ENCODE measurements at places on chromosomes 2 and 18. TPM values are rescaled to one million over a fixed set of nuclear protein-coding genes. Genes with fewer than 3 reads are reported as not detected.

GRCh38 chr2:226903179-226903578 lies 67.3 kb downstream of the RHBDD1 start:
- H3K4me1 ChIP-seq: peaks cover 9% of the 10 kb centered on the region
- H3K36me3 ChIP-seq: peaks cover 6% of the 10 kb centered on the region
- no peaks in the 10 kb centered on the region for H3K27me3 ChIP-seq
- DNase-seq: no peak
- H3K4me3 ChIP-seq: no peak overlapping the region

- H3K36me3 ChIP-seq: no peaks in the 10 kb centered on the region
- H3K4me3 ChIP-seq: no peak overlapping the region
- DNase-seq: no peak
- H3K27ac ChIP-seq: no peak overlapping the region
- H3K27me3 ChIP-seq: no peaks in the 10 kb centered on the region
- H3K4me1 ChIP-seq: peaks cover 8% of the 10 kb centered on the region
These were observed 2.9 kb upstream of the MRPL44 start for GRCh38 chr2:223954401-223954800.

- no peaks in the 10 kb centered on the region for H3K36me3 ChIP-seq
- H3K4me1 ChIP-seq: no peaks in the 10 kb centered on the region
- no peak overlapping the region for H3K27ac ChIP-seq
- DNase-seq: no peak
- peaks cover 16% of the 10 kb centered on the region for H3K27me3 ChIP-seq
These were observed 72.5 kb upstream of the SERPINE2 start for GRCh38 chr2:224111576-224111975.

DNA sequence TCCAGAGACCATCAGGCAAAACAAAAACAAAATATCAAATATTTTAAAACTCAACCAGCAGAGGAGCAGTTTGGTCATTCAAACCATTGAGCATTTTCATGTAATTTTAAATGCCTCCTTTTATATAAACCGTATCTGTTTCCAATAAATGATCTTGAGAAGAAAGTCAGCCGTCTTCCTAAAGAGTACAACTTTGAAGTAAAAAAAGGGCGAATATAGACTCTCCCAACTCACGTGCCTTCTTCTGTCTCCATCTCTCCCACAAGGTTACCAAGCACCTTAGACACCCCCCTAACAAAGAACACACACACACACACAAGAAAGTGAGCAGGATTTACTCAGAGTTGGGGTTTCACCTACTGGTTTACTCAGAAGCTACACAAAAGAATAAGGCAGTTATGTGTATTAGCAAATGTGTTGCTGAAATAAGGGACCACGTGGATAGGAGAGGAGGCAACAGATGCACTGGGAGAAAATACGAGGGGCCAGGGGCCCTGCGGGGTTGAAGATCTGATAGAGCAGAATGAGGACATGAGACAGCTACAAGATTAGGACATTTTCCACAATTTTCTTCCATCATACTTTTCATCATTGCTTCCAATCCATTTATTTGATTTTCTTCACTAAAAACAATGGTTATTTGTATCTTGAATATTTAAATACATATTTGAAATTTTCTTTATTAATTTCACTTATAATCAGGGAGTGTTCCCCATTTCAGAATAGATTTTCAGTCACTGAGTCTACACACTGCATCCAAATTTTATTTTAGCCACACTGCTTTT lies 45.0 kb downstream of the EVA1A start:
- H3K36me3 ChIP-seq: no peaks in the 10 kb centered on the region
- H3K27ac ChIP-seq: no peak overlapping the region
- no peaks in the 10 kb centered on the region for H3K4me1 ChIP-seq
- peaks cover 12% of the 10 kb centered on the region for H3K27me3 ChIP-seq
- no peak for DNase-seq

DNA sequence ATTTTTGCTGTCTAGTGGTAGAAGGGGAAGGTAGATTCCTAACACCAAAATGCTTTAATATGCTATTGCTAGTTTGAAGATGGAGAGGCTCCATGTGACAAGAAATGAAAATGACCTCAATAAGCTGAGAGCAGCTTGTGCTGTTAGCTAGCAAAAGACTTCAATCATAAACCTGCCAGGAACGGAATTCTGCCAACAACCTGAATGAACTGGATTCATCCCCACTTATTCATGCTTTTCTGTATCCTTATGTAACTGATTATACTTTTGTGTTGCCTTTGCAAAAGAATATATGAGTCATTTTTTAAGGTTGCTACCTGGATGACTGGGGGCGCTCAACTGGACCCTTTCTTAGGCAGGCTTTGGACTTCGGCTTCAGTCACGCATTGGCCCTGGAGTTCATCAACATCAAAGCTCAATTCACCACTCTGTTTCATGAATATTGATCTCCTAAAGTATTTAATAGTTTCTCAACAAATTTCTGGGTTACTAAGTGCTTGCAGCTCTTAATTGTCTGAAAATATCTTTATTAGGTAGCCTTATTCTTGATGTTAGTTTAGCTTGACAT lies 97.5 kb upstream of the KCNJ3 start:
- H3K4me1 ChIP-seq: no peaks in the 10 kb centered on the region
- H3K27me3 ChIP-seq: no peaks in the 10 kb centered on the region
- H3K27ac ChIP-seq: no peak overlapping the region
- no peak for DNase-seq

- H3K4me1 ChIP-seq: no peaks in the 10 kb centered on the region
- no peak overlapping the region for H3K27ac ChIP-seq
- peaks cover 69% of the 10 kb centered on the region for H3K27me3 ChIP-seq
- no peaks in the 10 kb centered on the region for H3K36me3 ChIP-seq
- H3K4me3 ChIP-seq: no peak overlapping the region
- no peak for DNase-seq
These were observed 107.6 kb upstream of the OTOS start for GRCh38 chr2:240247868-240248720.

The CD8B2 gene
- total RNA-seq: 2.2 TPM

DNA sequence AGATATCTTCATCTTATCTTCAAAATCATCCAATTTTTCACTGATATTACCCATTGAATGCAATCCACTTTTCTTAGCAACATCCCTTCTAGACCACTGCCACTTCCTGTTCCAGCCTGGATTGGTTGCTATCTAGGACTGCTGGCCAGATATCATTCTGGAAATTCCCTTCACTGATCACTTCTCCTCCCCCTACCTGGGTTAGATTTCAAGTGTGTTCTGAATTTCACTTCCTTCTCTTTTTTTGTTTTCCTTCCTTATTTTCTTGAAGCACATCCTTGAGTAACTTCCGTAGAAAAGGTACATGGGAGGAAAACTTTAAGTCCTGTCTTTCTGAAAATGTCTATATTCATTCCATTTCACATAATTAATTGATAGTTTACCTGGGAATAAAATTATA lies 82.0 kb upstream of the IL1R2 start:
- H3K4me1 ChIP-seq: no peaks in the 10 kb centered on the region
- no peak overlapping the region for H3K27ac ChIP-seq
- DNase-seq: no peak
- no peaks in the 10 kb centered on the region for H3K27me3 ChIP-seq
- no peak overlapping the region for H3K4me3 ChIP-seq

GRCh38 chr18:59429608-59430007 lies 70.5 kb upstream of the LMAN1 start:
- H3K27ac ChIP-seq: no peak overlapping the region
- no peaks in the 10 kb centered on the region for H3K27me3 ChIP-seq
- no peak for DNase-seq
- no peaks in the 10 kb centered on the region for H3K36me3 ChIP-seq
- no peaks in the 10 kb centered on the region for H3K4me1 ChIP-seq
- H3K4me3 ChIP-seq: no peak overlapping the region

- peaks cover 4% of the 10 kb centered on the region for H3K36me3 ChIP-seq
- peaks cover 20% of the 10 kb centered on the region for H3K4me1 ChIP-seq
- H3K4me3 ChIP-seq: no peak overlapping the region
- H3K27me3 ChIP-seq: no peaks in the 10 kb centered on the region
- no peak overlapping the region for H3K27ac ChIP-seq
These were observed 121.6 kb downstream of the FAM210A start for GRCh38 chr18:13604786-13605185.

Data from T-cell (primary cell).